Activated CD4-positive, alpha-beta T cell treated with anti-CD3 and anti-CD28 coated beads, Interleukin-2, amount 50 U/mL, for 24 hours (primary cell): ENCODE measurements at places on chromosomes 7 and 10.
A peak's percentile ranks its signal among the peaks of the same experiment; 100 is the strongest.

GRCh38 chr10:44760513-44760912, 150.6 kb upstream of the TMEM72 start:
- no peak for DNase-seq

DNA sequence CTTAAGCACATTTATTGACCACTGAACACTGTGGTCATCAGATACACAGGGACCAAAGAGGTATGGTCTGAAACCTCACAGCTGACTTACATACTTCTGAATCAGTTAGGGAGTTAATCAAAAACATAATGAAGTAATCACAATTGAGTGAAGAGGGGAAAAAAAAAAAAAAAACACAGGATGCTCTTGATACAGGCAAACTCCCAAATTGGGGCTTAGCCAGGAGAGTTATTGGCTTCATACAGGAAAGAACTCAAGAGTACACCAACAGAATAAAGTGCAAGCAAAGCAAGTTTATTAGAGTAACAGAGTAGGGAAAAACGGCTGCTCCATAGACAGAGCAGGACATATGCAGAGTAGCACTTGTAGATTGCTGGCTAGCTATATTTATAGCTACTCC, 917.0 kb downstream of the CNTNAP2 start:
- no peak for DNase-seq

DNA sequence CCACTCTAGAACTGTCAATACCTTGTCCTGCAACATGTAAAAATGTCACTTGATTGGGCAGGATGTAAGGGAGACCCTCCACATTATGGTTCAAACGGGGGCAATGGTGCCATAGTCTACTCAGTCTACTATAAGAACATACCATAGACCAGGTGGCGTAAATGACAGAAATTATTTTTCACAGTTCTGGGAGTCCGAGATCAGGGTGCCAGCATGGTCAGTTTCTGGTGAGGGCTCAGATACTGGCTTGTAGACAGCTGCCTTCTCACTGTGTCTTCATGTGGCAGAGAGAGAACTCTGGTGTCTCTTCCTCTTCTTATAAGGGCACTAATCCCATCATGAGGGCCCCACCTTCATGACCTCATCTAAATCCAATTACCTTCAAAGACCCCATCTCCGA, 18.7 kb upstream of the TMEM178B start:
- DNase-seq = no peak

DNA sequence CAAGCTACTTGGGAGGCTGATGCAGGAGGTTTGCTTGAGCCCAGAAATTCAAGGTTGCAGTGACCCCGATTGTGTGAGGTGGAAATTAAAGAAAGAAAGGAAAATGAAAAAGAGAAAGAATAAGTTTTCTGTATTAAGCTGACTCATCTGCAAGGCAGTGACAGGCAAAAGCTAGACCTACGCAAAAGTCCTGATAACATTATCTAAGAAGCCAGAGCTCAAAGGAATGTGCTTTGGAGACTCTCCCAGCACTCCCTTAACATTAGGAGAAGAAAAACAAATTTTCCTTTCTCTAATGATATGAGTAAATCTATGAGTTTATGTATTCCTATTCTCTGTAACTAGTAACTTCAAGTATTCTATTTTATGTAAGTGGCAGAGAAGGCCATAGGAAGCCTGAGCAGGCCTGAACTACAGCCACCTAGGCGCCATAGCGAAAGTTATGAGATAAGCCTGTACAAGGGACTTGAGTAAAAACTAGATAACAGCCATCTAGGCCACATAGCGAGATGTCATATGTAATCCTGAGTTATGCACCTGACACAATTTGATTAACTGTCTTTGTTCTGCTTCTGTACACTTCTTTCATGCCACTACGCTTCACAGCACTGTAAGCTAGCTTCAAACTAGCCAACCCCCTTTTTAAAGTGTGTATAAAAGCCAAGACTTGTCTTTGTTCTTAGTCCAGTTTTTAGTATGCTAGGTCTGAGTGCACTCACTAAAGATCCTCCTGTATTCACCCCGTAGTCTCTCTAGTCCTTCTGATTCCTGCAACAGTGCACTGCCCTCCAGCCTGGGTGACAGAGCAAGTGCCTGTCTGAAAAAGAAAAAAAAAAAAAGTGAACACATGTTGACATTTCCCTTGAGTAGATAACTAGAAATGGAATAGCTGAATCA, 9.4 kb upstream of the ZWINT start:
- no peak for DNase-seq

DNA sequence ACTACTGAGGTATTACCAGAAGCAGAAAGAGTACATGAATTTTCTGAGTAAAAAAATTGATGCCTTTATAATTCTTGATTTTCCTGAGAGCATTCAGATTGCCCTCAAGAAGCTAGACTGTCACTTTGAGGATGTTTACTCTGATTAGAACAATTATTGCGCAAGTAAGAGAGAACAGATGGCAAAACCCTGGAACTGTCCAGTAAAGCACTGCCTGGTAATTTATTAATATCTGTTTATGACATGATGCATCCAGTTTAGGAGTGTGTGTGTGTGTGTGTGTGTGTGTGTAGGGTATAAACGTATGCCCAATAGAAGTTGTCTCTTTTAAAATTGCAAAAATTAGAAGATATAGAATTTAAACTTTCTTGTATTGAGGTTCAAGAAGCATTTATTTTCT, 379.7 kb downstream of the PHTF2 start:
- no peak for DNase-seq

- DNase-seq = no peak
These were observed 67.8 kb downstream of the TAF3 start for GRCh38 chr10:7886056-7886455.

DNA sequence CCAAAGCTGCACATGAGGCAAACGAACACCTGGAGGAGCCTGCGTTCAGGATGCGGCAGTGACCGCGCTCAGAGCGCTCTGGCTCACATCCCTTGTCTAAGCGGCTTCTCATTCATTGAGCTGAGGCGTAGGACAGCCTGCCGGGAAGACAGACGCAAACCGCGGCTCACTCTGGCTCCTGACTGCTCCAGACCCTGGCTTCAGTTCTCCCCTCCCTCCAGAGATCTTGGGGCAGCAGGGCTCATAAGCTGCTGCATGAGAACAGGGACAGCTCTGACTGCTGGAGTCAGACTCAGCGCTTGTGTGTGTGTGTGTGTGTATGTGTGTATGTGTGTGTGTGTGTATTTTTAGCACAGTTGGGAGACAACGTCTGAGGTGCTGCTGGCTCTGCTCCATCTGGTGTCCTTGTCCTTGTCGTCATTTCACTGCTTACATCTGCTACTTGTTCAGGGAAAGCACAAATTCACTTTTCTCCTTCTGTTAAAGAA, 15.8 kb upstream of the LYZL2 start:
- no peak for DNase-seq

GRCh38 chr10:71513540-71513853, 116.8 kb downstream of the CDH23 start:
- no peak for DNase-seq

DNA sequence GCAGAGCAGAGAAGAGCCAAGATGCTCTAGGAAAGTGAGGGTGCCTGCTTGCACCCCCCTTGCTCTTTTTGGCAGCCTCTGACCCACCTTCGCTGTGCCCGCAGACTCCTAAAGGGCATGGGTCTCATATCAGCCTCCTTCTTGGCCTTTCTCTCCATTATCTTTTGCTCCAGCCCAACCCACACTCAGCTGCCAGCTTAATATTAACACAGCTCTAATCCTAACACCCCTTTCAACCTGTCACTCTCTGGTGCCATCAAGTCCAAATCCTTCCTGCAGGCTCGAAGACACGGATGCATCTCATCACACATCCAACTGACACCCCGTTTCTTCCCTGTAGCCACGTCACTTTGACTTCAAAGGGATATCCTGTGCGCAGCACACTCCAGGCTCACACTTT, 171.6 kb upstream of the AUTS2 start:
- no peak for DNase-seq

GRCh38 chr10:47055386-47056246, 144.4 kb downstream of the PTPN20 start:
- DNase-seq = no peak

DNA sequence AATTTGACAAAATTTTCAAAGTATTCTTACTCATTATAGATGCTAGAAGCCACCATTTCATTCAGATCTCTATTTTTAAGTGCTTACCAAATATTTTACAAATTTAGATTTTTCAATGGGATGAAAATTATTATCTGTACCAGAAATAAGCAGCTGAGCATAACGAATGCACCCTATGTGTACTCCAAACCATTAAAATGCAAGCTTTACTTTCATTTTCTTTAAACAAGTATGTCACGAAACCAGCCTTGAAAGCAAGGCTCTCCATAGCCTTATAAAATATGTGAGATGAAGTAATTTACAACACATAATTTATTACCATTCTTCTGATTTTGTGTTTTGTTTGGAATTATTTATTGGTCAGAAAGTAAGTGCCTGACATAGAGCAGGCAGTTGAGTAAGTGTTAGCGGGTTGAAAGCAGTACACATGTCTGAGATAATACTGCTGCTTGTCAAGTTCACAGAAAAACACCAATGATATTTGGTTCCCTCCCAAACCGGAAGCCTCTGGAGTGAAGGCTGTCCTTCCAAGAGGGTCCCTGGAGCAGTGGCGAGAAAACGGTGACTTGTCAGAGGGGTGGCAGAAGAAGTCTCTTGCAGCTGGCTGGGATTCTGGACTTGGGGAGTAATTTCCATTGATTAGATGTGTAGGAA, 322.7 kb upstream of the PFKP start:
- DNase-seq = no peak

- DNase-seq = no peak
These were observed 170.2 kb upstream of the CHRM2 start for GRCh38 chr7:136698231-136698630.

DNA sequence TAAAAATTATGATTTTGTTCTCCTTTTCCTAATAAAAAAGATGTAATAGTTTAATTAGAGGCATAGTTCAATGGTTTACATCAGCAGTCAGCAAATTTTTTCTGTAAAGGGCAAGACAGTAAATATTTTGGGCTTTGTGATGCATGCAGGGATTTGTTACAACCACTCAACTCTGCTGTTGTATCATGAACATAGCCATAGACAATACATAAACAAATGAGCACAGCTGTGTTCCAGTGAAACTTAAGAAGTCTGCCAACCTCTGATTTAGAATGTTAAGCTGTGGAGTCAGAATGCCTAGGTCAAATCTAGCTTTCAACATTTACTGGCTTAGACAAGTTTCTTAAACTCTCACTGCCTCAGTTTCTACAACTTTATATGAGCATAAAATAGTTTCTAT, 31.6 kb downstream of the ASZ1 start:
- no peak for DNase-seq

DNA sequence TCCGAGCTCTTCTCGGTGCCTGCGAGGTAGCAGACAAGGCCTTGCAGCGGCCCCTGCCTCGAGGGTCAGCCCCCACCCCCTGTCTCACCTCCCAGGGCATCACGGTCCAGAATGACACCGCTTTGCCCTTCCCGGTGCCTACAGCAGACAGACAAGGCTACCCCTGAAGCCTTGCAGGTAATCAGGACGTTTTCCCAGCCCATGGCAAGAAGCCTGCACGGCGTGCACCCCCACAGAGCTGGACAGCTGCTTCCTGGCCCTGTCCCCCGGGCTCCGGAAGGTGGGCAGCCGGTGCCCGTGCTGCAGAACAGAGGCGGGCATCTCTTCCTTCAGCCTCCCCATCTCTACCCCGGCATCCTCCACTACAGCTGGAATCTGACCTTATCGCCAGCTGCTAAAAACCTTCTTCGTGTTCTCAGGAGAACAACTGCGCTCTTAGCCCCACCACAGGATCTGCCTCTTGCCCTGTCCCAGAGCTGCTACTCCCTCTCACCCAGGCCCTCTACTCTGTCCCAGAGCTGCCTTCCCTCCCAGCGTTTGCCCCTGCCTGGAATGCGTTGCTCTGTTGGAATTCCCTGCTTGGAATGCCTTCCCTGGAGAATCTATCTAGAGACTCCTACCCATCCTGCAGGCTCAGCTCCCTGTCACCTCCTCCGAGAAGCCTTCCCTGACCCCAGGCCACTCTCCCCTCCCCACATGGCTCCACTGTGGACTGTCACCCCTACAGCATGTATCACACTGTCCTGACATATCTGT, 4.7 kb downstream of the MYL10 start:
- DNase-seq = no peak

DNA sequence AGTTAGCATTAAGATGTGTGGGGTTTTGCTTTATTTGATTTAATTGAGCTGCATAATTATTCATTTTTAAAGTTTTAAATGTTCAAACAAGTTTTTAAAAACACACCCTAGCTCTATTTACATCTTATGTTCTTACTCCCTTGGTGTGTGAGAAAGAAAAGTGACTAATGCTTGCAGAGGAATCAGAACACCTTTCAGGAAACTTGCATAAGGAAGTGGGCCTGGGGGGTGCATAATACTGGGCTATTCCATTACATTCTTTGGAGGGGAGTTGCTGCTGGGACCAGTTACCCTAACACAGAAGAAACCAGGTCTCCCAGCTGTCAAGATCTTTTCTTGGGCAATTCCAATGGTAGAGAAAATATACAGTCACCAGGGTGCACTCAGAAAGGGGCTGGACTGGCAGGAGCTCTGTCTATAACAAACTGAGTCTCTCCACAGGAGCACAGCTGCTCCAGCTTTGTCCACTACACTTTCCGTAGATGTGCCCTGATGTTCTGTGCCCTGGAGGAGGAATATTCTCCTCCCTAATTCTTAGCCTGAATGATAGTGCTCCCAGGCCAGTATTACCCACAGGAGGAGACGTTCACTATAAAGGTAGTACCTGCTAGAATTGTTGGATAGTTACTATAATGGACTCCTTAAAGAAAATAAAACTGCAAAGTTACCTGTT, 304.2 kb downstream of the CDC14C start:
- no peak for DNase-seq

DNA sequence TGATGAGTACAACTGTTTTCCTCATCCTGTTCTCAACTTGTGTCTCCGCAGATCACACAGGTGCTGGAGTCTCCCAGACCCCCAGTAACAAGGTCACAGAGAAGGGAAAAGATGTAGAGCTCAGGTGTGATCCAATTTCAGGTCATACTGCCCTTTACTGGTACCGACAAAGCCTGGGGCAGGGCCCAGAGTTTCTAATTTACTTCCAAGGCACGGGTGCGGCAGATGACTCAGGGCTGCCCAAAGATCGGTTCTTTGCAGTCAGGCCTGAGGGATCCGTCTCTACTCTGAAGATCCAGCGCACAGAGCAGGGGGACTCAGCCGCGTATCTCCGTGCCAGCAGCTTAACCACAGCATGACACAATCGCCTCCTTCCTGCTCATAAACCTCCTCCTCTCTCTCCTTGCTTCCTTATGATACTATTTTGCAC, 126.7 kb upstream of the PRSS58 start:
- DNase-seq = peak; percentile 13

- DNase-seq = no peak
These were observed 39.9 kb downstream of the LDB3 start for GRCh38 chr10:86708068-86708782.

GRCh38 chr10:119723624-119724023, 2.2 kb upstream of the INPP5F start:
- no peak for DNase-seq

- DNase-seq = no peak
These were observed 10.4 kb upstream of the GSAP start for GRCh38 chr7:77426521-77427051.

DNA sequence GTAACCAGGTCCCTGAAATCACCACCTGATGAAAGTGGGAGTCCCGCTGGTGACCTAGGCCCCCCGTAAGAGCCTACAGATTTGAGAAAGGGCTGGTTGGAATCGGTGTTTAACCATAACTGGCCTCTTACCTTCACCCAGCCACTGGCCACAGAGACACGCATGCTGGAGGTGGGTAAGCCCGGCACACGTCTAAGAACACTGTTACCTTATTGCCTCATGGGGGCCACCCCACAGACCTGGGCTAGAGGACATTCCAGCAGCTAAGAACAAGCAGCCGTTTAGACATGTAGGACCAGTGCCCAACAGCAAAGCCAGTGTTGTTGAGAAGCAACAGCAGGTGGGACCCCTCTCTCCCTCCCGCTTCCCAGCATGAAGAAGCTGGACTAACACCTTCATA, 2.5 kb upstream of the GDF2 start:
- DNase-seq = no peak
